ENCODE measurements at places on chromosomes 7 and 10.

DNA sequence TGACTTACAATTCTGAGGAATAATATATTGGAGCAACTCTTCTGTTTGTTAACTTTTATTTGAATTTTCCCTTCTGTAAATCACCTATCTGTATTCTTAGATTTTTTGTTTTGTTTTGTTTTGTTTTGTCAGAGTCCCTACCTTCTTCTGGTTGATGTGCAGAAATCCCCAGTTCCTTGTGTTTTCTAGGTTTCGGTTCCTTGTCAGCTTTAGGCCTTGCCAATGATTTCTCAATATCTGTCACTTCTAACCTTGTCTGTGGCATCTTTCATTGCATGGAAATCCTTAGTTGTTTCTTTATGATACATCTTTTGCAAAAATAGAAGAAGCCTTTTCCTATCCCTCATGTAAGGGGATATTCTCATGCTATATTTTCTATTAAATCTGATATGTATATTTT, 21.7 kb upstream of the ST8SIA6 start:
- no peak for DNase-seq

GRCh38 chr10:10919976-10920375, 97.7 kb upstream of the CELF2 start:
- DNase-seq, result no peak

DNA sequence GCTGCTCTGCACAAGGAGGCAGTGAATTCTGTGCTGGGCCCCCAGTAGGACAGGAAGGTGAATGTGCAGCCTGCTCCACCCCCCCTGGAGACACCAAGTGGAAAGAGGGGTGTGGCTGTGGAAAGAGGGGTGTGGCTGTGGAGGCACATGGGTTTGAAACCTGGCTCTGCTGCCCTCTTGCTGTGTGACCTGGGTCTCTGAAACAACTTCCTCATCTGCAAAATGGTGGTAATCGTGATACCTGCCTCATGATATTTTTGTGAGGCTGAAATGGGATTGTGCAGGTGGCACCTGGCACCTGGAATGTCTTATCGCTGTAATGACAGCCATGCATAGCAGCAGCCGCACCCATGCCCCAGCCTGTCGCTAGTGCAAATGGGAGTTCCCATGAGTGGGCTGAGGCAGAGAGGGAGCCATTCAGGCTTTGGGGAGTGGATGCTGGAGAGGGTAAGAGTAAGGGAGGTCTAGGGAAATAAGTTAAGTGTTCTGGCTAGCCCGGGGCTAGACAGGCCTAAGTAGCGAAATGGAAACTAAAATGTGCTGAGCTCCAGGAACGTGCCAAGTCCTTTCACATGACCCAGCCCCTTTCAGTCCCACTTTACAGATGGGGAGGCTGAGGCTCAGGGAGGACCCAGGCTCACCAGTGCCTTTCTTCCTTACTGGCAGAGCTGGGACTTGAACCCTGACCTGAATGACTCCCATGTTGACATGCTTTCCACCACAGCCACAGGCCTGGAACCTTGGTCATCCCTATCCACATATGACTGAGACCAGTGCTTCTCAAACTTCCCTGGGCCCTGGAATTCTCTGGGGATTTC, 35.0 kb downstream of the C10orf105 start:
- DNase-seq, result no peak

- DNase-seq, result no peak
Measured at GRCh38 chr10:36254199-36254598, 612.1 kb upstream of the FZD8 start.

GRCh38 chr7:741850-742249, 14.8 kb upstream of the PRKAR1B start:
- DNase-seq, result no peak

DNA sequence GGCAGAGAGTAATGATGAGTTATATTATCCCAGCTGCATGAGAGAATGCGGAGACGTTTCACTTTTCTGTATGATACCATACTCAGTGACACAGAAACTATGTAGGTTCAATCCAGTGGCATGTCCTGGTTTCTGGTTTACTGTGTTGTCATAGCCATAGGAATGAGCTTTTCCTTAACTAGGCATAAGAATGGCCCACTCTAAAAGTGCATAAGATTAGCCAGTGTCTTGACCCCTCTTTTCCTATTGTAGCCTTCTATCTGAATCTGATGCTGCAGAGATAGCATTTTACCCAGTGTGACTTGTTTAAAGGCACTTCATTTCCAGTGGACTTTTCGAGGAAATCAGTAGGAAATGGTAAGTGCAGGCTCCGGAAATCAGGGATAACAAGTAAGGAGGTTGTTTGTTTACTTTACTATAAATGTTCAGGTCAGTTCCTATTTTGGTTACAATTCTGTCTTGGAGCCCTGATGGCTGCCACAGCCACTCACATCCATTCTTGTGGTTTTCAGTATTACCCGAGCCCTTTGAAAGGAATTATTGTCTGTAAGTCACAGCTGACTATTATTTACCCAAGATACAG, 70.5 kb downstream of the SEMA3A start:
- peak; percentile 88 for DNase-seq

GRCh38 chr10:128052696-128053095, 73.5 kb downstream of the MKI67 start:
- DNase-seq, result no peak

DNA sequence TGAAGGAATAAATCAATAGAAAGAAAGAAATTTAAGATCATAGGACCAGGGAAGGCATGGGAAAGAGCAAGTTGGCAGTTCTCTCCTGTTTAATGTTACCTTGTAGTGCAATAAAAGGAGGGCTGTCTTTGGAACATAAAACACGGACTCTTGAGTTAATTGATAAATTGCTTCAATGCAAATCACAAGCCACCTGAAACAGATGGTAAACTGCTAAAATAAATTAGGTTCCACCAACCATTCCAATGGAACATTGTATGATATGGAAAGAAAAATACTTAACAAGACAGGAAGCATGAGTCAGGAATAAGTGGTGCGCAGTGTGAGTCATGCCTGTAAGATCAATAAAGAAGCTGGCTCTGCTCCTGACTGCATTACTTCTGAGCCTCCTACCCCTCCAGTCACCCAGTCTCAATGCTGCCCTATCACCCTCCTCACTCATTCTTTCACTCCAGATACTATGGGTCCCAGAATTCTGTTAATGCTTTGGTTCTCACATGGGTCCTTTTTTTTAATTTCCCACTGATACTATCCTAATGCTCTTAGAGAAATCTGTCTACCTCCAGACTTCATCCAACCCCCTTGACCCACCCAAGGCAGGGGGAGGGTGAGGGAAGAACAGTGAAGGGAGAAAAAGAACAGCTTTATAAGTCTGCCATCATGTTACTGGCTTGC, 78.9 kb downstream of the LRRC17 start:
- no peak for DNase-seq

GRCh38 chr7:20193242-20193777, 23.9 kb downstream of the MACC1 start:
- no peak for DNase-seq

DNA sequence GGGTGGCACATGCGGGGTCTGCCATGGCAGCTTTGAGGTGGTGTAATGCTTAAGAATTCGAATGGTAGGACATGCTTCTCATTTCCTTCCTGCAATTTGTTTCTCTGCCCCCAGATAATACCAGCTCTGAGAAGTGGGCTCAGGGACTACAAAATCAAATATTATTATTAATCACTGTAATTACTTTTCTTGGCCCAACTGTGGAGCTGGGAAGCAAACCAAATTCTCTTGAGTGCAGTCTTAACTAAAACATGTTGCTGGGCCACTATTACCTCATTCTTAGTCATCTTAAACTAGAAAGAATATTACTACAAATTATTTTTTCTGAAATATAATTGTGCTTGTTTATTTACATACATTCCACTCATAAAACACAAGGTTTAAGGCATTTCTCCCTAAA, 566.7 kb upstream of the NRP1 start:
- no peak for DNase-seq

DNA sequence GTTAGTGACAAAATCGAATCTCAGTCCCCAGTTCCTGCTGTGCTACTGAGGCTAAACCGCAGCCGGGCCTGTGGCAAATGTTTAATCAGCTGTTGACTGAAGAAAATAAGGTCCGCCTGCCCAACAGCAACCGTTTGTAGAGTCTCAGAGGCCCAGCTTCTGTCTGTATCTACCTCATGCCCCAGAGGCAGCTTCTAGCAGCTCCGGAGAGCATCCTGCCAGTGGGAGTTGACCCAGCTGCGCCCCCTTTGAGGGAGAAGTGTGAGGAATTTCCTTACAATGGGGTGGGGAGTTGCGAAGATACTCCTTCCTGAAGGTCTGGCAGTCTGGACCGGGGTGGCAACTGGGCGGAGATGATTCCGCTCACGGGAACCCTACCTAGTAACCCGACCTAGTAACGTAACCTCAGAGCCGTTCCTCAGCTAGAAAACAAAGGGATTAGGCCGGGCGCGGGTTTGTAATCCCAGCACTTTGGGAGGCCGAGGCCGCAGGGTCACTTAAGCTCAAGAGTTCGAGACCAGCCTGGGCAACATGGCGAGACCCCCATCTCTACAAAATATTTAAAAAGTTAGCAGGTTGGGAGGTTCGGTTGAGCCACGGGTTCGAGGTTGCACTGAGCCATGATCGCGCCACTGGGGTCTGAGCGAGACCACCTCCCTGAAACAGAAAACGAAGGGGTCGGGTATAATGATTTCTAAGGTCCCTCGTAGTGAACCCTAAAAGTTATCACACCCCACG, 846 bp upstream of the ZNF775 start:
- DNase-seq, result peak; percentile 69

DNA sequence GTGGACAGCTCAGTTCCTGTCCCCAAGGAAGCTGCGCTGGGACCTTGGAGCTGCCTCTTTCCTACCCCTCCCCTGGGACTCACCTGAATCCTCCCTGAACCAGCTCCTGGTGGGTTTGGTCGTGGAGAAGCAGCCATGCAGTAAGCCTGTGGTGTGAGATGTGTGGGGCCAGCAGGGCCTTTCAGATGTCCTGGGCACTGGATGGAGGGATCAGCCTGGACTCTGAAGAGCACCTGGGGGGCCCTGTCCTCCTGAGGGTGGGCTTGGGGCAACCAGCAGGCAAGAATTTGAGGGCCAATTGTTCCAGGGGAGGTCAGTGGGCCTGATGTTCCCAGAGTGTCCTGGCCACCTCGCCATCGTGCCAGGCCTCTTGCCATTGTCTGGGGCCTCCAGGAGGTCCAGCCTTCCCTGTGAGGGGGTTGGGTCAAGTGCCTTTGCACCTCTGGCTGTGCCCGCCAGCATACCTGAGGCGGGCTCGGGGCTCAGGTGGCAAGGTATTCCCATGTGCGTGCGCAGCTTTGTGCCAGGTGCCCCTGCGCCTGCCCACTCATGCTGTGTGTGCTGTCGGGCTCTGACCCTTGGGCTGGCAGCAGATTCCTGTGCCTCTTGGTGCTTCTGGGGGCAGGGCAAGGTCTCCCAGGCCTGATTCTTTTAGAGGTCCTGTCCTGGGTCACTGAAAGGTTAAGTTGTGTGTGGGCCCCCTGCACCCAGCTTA, 7.3 kb downstream of the TRIM8 start:
- no peak for DNase-seq

DNA sequence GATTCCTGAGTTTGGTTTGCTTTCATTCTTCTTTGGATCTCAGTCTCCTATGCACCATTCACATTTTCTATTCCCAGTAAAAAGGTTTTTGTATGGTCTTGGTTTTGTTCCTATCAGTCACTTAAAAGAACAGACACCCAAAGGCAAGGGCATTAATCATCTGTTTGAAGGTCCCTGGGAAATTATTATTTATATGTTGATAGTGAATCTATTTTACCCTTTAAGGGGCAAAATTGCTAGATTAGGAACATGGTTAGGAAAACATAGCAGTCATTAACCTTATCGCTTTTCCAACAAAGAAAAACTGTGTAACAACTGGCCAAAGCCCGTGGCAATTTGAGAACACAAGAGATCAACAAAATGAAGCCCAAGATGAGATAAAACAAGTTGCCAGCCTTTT, 1146.6 kb upstream of the C7orf33 start:
- no peak for DNase-seq
